ENCODE measurements at places on chromosomes 7 and 10.

- ATAC-seq, result peak; percentile 67
Measured at GRCh38 chr7:66522518-66522917, 106.2 kb upstream of the KCTD7 start.

DNA sequence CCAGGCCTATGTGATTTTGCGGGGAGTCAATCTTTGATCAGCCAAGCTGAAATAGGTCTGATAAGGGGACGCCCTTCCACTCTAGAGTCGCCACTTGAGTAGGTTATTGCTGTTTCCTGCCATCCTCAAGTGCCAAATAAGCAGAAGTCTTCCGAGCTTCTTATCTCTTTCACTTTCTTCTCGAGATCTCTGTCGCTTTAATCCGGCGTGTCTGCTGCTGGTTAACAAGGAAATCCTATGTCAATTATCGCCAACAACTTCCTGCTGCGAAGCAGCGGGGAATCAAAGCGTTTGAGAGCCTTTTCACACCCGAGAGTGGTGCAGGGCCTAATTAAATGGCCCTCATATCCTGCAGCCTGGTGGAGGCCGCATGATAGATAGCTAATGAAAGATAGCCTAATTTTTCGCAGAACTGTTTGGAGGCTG is 215.9 kb downstream of the RAB11FIP2 start:
- ATAC-seq, result no peak

DNA sequence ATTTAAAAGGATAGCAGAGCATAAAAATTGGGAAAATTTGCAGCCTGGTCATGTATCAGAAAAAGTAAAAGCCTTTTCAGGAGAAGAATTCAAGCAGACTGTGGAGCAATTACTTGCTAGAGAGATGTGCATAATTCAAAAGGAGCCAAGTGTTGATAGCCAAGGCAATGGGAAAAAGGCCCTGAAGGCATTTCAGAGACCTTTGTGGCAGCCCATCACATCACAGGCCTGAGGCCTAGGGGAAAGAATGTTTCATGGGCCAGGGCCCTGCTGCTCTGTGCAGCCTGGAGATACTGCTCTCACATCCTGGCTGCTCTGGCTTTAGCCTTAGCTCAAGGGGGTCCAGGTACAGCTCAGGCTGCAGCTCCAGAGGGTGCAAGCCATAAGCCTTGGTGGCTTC is 152.9 kb downstream of the MAGI2 start:
- ATAC-seq, result no peak

DNA sequence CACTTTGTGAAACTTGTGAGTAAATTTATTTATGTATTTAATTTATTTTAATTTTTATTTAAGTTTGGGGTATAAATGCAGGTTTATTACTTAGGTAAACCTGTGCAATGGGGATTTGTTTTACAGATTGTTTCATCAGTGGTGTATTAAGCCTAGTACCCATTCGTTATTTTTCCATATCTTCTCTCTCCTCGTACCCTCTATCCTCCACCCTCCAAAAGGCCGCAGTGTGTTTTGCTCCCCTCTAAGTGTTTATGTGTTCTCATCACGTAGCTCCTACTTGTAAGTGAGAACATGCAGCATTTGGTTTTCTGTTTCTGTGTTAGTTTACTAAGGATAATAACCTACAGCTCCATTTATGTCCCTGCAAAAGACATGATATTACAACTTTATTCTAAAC is 145.4 kb upstream of the SMIM30 start:
- ATAC-seq, result no peak

DNA sequence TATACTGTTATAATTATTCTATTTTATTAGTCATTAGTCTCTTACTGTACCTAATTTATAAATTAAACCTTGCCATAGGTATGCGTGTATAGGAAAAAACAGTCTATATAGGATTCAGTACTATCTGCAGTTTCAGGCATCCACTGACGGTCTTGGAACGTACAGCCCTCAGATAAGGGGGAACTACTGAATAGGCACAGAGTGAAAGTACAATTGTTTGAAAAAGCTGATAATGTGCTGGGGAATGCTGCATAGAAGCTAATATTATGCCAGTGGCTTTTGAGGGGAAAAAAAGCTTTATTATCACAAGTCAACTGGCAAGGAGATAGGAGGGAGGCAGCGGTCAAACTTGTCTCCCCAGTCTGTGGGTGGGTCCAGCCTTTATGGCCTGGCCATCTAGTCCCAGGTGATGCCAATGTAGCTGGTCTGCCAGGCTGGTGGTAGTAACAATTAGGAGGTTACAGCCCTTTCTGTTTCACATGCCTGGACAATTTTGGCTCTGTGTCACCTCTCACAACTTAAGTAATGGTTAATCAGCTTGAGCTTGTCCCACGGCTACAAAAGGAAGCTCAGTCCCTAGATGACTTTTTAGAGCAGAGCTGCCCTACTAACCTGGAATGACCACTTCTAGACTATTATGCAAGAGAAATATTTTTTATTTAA is 8.3 kb upstream of the FMC1 start:
- no peak for ATAC-seq

DNA sequence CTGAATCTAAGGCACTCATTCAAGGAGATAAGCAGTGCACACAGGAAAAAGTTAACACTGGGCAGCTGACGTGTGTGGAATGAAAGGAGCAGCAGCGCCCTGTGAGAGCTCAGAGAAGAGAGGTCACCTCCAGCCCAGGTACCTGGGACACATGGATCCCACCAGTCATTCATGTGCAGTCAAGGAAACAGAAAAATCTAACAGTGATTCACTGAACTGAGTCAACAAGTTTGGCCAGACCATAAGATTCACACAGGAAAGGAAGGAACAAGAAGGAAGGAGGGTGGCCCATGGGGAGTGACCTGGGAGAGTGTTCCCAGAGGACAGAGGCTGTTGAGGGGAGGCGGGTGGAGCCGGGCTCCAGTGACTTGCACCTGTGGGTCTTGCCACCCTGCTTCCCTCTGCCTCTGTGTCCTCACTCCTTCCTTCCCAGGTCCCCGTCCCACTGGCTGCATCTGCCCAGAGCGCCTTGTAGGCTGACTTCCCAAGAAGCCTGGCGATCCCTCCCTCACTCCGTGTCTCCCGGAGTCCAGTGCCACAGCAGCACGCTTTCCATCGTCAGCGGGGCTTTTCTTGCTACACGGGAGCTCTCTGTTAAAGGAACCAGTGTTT is 27.7 kb downstream of the RNF32 start:
- no peak for ATAC-seq

All from SK-N-SH treated with all-trans-retinoic acid at 6 μM for 48 hours (cell line).